ENCODE measurements at places on chromosomes 16 and 17.

DNA sequence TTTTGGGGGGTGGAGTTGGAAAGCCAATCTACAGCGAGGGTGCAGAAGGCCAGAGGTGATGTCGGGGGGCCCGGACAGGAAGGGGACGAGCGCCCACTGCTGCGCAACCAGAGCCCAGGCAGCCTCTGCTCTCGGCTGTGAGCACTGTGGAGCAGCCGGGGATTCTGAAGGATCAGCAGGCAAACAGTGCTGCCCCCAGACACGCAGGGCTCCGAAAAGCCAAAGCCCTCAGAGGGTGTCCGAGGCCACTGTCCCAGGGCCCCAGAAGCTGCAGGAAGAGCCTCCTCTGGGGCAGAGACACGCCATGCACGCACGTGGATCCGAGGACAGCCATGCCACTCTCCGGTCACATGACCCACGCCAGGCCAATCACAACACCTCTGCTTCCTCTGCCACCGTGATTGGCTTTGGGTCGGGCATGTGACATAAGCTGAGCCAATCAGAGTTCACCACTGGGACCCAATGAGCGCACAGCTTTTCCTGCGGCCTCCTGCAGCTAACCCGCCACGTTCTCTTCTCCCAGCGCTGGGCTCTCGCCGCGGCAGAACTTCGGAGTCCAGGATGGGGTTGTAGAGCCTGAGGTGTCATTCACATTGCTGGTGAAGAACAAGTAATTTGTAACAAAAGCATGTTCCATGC lies 40.7 kb downstream of the ACTG1 start:
- peak; percentile 80 for DNase-seq

DNA sequence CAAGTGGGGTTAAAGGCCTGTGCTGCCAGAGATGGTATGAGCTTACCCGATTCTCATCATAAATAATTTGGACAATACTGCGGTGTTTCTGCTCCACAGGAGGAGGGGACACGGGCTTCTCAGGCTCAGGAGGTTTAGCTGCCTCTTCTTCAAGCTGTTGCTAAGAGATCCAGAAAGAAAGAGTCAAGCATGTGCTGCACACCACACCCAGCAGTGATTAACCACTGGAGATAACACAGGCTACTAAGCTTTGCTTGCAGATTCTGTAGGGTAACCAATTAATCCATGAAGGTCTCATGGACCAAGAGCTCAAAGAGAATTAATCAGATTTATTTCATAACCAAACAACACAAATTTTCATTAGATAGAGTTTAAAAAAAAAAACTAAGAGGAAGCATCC lies 56.6 kb downstream of the NCOR1 start:
- DNase-seq = no peak

- DNase-seq = no peak
Measured at GRCh38 chr16:21279501-21279900, 1.4 kb upstream of the CRYM start.

DNA sequence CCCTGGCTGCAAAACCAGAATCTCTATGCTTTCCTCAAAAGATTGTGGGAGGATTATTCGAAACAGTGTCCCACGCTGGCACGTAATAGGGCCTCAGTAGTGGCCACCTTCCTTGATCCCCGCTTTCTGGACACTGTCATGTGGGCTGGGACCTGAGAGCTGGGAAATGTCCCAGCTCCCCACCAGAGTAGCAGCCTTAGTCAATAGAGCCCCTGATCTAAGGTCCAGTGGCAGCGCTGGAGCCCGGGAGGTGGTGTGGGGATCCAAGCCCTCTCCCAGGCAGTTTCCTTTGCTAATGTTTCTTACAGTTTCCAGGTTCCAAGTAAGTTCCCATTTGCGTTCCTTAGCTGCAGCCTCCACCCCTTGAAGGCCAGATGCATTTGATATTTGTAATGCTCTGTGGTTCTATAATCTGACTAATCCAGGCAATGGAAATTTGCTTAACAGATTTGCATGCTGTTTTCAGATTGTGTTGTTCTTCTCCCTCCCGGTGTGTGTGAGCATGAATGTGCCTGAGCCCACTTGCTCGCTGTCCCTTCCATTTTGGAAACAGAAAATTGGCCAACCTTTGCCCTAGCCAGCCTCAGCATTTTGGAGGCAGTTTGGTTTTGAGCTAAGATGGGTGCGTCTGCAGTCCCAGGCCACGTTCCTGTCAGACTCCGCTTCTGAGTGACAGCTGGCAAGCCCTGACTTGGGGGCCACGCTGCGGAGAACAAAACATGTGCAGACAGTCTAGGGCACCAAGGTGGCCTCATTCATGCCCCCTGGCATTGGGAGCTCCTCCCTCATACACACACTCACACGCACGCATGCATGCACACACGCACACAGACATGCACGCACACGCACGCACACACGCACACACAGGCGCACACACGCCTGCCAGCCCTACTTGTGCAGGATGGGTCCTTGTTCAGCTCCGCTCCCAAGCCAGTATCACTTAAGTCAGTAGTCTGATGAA lies 69.4 kb downstream of the CCDC182 start:
- no peak for DNase-seq

- DNase-seq = no peak
Measured at GRCh38 chr17:16440901-16441629, 25.7 kb downstream of the TRPV2 start.

DNA sequence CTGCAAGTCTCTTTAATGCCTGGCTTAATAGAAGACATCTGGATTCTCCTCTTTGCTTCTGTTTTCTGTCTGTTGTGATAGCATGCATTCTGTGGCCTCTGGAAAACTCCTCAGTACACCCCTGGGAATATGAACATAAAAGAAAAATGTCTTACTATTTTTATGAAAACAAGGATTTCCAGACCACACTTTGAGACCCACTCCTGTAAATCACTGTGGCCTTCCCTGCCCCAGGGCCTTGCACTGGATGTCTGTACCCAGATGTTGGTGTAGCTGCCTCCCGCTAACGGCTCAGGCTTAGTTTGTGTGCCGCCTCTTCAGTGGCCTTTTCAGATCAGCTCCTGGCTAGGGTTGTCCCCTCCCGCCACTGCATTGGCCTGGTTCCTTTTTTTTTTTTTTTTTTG lies 126.6 kb downstream of the SOCS1 start:
- no peak for DNase-seq

DNA sequence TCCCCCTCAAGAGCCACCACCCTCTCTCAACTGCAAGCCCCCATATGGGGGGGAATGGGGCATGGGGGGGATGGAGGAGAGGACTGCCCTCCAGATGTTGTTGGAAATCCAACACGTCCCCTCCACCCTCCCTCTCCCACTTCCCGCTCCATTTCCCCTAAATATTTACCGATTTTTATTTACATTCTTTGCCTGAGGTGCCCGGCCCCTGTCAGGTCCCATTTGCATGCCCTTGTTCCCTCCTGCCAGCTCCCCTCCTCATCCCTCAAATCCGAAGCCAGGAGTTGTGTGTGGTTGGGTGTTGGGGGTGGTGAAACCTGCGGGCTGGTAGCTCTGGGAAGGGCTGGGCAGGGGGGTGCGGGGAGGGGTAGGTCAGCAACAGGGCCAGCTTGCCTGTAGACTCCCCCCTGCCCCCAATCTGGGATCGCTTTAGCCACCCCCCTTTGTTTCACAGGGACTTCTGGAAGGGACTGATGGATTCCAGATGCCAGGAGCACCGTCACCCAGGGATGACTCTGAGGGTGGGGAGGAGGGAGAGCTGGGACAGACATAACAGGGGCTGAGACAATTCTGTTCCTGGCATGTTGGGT lies 39.7 kb upstream of the NGFR start:
- DNase-seq = no peak

DNA sequence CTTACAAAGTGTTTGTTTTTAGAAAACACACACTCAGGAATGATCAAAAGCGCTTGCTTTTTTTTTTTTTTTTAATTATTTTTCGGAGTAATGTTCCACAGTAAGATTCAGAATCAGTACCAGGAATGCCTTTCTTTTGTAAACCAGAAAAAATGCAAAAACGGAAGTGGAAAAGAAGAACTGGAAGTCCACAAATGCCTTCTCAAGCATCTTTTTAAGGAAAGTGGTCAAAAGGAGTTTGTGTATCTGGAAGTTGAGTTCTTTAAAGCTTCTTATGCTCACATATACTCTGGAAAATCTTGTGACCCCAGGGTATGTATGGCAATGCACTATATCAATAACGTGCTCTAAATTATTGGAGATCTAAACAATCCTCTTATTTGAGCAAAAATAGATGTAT lies 126.0 kb downstream of the ABCA8 start:
- DNase-seq = no peak

DNA sequence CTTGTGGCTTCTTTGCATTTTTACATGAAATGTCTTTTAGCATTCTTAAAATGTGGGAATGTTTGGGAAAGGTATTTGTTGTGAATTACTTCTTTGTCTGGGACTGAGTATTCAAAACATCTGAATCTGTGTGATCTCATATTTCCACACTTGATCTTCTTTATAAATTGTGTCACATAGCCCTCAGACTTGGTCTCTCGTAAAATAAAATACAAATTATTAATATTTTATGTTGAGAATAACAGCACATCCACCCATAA lies 81.9 kb downstream of the TUBD1 start:
- no peak for DNase-seq

DNA sequence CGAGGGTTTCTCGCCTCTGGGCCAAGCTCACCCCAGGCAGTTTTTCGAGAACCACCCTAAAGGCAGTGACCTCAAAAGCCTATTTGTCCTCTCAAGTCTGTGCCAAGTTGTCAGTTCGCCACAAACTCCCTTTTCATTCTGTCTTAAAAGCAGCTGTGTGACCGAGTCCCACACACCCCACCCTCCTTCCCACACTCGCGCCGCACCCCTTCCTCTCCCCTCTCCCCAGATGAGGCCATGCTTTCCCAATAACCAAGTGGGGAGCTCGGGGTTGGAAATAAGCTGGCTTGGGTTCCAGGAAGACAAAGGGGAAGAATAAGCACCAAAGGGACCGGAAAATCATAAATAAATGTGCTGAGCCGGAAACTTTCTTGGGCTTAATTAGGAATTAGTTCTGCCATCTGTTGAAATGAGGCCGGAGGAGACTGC lies 36.7 kb downstream of the GRIN2C start:
- DNase-seq = no peak

DNA sequence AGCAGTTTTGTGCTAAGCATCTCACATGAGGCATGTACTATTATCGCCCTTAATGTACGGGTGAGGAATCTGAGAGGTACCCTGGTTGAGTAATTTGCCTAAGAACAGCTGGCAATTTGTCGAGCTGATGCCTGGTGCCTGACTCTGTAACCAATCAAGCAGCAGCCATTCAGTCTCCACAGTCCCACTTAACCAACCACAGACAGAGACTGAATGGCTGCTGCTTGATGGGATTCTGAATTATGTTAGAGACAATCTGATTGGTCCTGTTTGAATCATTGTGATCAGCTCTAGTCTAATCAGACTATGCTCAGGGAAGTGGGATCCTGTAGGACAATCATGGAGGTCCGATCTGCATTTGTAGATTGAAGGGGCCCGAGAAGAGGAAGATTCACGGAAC lies 447.0 kb downstream of the SHISA9 start:
- DNase-seq = no peak

GRCh38 chr17:45225051-45225700 lies 3.5 kb downstream of the FMNL1 start:
- DNase-seq = no peak

DNA sequence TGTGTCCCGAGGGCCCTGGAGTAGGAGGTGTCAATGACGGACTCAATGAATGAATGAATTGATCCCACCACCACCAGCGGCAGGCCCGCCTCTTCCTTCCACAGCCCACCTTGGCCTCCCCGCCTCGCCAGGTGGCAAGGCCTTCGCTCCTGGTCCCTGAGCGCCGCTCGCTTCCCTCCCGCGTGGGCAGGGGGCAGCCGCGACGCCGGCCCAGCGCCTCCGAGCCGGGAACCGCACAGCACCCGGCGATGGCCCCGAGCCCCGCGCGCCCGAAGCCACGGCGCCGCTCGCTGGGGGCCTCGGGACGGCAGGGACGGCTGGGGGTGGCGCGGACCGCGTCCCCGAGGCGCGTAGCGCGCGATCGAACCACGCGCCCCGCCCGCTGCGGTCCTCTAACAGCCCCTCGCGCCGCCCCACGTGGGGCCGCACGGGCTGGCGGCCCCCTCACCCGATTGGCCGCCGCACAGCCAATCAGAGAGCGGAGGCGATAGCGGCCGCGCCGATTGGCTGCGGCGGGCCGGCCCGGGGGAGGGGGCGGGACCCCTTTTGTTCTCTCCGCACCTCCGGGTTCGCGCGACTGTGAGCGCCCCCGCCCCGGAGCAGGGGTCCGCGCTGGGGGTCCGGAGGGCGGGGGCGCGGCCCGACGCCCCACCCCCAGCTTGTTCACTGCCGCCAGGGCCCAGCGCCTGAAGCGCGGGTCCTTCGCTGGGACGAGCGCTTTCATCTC lies 31.4 kb downstream of the ACTG1 start:
- no peak for DNase-seq

DNA sequence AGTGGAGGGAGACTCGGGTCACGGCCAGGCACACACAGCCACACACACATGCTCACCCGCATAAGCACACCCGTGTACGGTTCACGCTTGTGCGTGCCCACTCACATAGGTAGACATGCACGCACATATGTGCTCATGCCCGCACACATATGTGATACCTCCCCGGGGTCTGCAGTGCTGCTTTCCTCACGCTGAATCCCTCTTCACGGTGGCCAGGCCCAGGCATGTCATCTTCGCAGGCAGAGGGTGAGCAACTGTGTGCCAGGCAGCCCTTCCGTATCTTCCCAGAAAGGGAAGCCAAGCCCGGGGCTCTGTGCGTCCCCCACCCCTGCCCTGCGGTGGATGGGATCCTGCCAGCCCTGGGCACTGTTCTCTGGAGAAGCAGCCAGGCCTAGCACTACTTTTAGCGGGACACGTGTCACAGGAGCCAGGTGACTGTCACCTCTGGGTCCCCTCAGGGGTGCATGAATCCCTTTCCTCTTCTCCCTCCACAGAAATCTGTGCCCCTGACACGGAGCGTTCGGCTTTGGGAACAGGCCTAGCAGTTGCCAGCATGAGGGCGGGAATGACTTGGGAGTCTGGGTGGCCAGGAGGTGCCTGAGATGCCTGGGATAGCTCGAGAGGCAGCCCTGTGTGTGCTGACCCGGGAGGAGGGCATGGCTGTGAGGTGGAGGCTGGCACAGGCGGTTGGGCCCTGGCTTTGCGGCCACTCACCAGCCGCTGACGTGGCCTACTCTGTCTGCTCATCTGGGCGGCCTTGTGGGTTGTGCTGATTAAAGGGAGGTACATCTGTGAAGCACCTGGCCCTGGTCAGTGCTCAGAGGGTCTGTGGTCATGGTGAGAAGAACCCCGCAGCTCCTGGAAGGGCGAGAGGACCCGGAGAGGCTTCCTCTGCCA lies 47.5 kb downstream of the BAIAP2 start:
- DNase-seq = no peak

DNA sequence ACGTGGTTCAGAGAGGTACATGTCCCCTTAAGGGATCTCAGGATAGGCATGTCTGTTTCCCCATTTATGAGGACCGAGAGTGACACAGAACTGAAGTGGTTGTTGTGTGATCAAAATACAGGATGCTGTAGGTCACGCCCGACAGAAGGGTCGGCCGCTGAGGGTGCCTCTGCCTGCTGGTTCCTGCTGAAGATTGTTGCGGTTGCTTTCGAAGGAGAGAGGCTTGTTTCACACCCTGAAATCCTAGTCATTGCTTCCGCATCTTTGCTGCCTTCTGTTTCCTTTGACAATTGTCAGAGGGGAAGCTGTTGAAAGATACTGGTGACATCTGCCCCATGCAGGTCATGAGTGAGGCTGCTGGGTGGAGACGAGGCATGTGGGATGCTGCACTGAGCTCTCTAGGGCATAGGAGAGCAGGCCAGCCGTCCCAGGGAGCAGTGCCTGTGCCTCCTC lies 3.8 kb upstream of the NAT9 start:
- DNase-seq = no peak

GRCh38 chr17:2090210-2090641 lies 35.3 kb downstream of the HIC1 start:
- no peak for DNase-seq

Measured in skeletal muscle cell (primary cell).